Activated gamma-delta T cell (primary cell): ENCODE measurements at places on chromosomes 3 and 15.

DNA sequence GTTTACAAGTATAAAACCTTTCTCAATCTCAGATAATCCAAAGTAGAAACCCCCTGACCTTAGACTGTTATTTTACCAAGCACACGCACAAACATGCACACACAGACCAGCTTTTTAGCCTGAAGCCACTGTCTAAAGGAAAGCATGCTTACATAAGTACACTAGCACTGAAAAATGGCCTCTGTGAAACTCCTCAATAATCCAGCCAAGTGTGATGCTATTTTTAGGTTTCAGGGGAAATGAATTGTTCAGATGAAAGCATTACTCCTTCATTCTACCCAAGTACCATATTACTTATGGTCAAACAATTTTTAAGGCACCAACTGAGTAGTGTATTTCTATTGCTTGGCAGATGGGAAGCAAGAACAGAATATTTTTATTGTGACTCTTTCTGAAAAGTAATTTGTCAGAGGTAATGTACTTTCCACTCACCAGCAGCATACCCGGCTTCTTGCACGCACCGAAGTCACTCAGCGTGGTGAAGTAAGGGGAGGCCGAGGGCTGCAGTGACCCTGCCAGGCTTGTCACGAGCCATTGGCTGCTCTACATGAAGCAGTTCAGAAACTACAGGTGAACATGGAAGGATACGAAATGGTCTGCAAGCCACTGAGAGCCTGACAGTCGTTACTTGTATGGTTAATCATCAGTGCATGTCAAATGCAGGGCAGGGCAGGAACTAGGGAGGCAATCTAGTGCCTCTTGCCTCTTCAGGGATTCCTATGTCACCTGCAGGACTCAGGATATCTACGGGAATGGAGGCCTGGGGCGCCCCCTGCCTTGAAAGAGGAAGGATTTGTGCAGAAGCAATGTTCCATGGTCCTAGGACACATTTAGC, 106.7 kb downstream of the GABRB3 start:
- no peak for DNase-seq

GRCh38 chr3:5347486-5347885, 160.0 kb downstream of the EDEM1 start:
- no peak for DNase-seq

- DNase-seq, result no peak
Observed at GRCh38 chr3:197953881-197954280, 3.9 kb downstream of the RPL35A start.

GRCh38 chr15:74442604-74443003, 8.8 kb upstream of the SEMA7A start:
- no peak for DNase-seq

DNA sequence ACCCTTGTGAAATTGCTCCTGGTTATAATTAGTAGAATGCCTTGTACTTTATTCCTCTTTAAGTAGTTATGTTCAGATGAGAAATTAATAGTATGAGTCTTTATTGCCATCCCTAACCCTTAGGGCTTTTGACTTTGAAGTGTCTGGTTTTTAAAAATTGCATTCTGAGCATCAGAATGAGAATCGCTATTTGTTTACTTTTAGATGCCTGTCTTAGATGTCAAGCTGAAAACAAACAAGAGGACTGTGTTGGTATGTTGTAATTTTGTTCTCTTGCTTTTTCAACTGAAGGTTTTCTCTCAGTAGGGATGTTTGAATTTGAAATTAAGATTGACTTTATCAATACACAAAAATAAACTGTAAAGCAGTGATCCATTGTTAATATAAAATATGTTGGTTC, 5.2 kb downstream of the RNF7 start:
- DNase-seq, result no peak
